ENCODE measurements at places on chromosomes 5 and 9.
A peak's percentile ranks its signal among the peaks of the same experiment; 100 is the strongest.

DNA sequence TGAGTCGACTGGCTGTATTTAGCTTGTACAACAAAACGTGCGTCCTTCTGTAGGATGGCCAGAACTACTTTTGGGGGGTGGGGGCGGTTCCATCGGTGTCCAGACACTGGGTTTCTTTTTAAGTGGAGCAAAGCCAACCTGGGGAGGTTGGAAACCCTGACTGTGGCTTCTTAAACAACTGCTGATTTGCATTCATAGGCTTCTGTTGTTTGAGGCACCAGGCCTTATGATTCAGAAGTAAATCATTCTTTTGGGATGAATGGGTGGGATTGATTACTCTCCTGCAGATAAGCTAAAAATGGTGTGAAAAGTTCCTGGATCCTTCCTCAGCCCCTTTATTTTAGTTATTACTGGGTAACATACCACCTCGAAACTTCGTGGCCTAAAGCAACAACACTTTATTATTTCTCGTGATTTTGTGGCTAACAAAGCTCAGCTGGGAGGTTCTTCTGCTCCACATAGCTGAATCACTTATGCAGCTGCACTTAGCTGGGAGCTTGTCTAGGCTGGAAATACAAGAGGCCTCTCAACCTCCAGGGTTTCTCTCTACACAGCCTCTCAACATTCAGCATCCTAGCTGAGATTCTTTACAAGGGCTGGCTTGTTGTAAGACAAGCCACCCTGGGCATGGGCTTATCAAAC lies 12.2 kb upstream of the SMIM32 start:
- DNase-seq: no peak

DNA sequence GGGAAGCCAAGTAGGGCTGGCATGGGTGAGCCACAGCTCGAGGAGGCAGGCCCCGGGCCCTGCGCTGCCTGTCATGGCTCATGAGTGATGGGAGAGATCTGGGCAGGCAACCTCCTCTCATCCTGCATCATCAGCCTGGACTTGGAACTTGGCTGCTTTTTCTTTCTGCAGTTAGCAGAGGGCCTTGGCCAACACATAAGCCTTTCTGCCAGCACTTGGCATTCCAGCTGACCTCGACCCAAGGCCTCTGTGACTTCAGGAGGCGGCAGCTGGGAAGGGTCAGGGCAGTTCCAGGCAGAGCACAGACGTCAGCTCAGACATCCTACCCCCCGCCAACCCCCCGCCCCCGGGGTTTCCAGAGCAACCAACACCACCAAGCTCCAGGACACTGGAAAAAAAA lies 7.6 kb downstream of the S1PR3 start:
- no peak for DNase-seq

DNA sequence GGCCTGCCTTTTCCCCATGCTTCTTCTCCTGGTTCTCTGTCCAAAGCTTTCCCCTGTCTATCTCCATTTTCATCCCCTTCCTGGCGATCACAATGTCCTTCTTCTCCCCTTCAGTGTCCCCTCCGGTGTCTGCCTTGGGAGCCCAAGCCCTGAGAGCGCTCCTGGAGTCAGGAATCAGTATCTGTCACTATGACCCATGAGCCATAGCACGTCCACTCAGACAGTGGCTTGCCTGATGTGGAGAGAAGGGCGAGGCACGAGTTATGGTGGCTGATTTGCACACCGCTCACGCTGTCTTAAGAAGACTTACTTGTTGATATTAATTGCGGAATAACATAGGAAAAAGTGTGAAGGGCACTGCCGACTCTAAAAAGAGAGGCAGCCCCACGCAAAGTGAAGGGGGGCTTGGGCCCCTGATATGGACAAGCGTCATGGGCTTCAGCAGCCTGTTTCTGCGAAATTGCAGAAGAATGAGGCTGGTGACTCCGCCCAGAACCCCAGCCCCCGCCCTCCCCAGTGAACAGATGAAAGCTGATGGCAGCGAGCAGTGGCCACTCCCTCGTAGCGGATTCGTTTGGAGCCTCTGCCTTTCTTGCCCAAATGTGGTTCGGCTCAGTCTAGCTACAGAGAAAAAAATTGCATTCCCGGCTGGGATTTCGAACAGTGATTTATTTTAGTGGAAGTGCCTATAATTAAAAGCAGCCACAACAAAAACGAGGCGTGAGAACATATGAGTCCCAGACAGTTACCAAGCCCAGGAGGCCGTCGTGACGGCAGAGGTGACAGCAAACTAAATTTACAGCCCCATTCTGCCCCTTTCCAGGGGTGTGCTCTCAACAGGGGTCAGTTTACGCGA lies 149.8 kb downstream of the ICE1 start:
- DNase-seq: peak; percentile 54

- DNase-seq: no peak
Measured at GRCh38 chr9:4298255-4299004, 1.4 kb downstream of the GLIS3 start.

DNA sequence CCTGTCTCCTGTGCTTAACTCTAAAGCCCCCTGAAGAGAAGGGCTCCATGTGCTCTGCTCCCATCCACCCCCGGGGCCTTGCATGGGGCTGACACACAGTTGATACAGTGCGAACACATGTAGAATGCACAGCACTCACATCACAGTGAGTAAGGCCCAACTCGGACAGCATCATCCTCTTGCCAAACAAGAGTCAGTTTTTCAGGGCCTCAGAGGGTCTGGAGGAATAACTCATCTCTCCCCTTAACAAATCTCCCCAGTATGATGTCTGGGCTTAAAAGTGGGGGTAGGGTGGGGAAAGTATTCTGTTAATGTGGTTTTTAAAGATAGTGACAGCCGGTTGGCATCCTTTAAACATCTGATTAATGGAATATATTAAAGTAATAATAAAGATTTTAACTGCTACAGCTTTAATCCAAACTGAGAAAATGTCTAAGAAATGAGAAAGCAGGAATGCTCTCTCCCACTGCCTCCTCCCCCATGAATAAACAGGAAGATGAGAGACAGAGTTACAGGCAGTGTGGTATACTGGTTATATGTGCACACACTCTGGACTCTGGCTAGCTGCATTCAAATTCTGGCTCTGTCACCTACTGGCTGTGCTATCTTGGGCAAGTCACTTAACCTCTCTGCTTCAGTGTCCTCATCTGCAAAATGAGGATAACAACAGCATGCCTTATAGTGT lies 22.5 kb downstream of the APBA1 start:
- no peak for DNase-seq

DNA sequence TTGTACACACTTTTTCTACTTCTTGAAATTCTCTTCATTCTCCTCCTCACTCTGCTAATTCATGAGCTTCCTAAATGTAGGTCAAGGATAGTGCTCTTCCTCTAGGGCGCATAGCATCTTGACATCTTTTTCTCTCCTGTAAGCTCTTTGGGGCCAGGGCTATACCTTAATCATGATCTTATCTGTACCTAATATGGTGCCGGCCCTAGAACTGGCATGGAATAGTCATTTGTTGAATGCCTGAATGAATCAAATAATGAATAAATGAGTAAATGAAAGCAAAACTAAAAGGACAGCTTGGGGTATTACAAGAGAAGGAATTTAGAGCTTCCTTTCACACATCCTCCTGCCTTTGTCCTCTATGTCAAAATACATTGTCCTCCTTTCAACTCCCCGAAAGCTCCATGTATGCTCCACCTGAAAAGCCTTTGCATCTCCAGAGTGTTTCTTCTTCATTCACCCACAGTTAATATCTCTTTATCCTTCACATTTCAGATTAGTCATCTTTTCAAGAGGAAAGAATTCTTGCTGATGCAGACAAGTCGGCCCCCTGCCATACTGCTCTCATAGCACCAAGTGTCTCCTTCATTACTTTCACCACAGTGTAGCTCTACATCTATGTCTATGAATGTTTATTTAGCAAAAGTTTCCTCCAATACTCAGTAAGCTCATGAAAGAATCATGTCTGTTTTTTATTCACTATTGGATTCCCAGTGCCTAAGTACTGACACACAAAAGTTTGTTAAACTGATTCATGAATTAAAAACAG lies 16.4 kb upstream of the PPP2R2B start:
- no peak for DNase-seq

DNA sequence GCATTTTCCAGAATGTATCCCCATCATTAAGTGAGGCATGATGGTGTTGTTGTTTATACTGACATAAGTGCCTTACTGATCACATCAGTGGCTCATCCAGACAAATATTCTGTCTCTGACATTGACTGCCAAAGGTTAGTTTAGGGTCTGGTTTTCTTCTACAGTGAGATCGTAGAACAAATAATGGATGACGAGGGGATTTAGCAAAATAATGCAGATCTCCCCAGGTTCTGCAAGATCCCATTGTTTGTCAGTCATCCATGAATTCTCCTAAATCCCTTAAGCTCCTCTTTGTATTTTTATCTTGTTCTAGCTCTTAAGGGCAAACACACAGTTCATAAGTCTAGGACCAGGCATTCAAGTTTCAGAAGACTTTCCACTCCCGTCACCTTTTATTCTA lies 93.1 kb upstream of the DHFR start:
- no peak for DNase-seq

DNA sequence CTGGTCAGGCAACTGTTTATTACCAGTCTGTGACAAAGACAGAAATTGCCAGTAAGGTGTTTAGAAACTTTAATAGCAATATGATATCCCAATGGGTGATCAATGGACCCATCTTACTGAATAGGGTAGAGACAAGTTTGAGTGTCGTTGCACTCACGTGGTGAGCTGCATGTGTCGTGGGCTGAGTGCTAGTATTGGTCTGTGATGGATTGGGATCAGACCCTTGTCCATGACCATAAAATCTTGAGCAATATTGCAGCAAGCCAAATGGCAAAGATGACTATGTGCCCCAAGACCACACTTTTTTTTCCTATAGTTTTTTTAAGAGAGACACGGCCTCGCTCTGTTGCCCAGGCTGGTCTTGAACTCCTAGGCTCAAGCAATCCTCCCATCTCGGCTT lies 114.5 kb downstream of the PALM2AKAP2 start:
- no peak for DNase-seq

GRCh38 chr5:131505237-131505908 lies 129.7 kb downstream of the RAPGEF6 start:
- no peak for DNase-seq

- no peak for DNase-seq
Measured at GRCh38 chr5:152462021-152462721, 57.1 kb upstream of the NMUR2 start.

DNA sequence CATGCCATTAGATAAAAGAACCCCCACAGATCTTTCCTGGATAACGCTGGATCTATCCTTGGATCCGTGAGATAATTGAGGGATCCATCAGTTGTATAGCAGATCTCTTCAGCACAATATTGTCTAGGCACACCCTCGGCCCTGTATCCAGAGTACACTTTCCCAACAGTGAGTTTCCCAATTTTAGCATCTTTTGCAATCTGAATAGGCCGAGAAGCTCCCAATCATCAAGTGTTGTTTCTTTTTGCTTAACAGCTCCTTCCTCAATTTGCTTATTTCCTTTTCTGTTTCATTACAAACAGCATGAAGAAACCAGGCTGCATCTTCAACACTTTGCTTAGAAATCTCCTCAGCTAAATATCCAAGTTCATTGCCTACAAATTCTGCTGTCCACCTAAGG lies 4.4 kb upstream of the SPTLC1 start:
- no peak for DNase-seq

GRCh38 chr5:151340004-151340403 lies 7.4 kb downstream of the SLC36A2 start:
- no peak for DNase-seq

DNA sequence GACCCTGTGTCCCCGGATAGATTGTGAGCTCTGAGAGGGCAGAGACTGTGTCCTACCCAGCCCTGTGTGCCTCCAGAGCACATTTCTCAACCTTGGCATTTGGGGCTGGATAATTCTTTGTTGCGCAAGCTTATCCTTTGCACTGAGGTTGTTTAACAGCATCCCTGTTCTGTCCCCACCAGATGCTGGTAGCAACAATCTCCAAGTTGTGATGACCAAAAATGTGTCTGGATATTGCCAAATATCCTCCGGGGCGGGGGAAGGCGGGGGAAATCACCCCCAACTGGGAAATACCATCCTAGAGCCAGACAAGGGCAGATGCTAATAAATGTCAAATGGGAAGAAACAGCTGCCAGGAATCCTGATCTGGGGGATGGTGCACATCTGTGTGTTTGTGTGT lies 24.0 kb upstream of the TNIP1 start:
- DNase-seq: no peak

DNA sequence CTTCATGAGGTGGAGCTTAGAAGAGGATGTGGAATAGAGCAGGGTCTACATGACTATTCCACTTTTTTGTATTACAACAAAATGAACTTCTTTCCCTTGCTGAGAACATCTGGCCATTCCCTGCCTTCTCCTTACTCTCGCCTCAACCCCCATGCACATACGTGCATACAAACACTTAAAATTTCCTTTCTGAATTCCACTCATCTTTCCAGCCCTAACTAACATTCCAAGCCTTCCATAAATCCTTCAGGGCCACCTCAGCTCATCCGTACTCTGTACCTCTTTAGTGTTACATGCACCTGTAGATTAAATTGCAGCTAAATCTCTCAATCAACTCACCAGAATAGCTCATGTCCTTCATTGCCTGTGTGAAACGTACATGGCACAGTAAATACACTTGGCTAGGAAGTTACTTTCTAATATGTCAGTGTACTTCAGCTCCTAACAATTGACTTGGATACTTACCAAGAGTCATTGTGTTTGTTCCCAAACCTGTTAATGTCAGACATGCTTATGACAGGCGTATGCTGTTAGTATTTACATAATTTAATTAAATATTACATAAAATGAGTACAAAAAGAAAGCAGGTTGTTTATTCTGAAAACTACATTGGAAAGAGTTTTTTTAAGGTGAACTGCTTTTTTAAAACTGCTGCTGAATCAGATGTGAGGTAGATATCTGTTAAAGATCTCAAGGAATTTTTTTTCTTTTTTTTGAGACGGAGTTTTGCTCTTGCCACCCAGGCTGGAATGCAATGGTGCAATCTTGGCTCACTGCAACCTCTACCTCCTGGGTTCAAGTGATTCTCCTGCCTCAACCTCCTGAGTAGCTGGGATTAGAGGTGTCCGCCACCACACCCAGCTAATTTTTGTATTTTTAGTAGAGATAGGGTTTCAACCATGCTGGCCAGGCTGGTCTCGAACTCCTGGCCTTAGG lies 55.7 kb downstream of the GLIS3 start:
- no peak for DNase-seq

- DNase-seq: no peak
Measured at GRCh38 chr5:149277801-149278200, 6.1 kb downstream of the AFAP1L1 start.

- DNase-seq: no peak
Measured at GRCh38 chr5:126640866-126641265, 40.1 kb downstream of the PHAX start.

- no peak for DNase-seq
Measured at GRCh38 chr5:175788155-175788787, 83.1 kb upstream of the CPLX2 start.

DNA sequence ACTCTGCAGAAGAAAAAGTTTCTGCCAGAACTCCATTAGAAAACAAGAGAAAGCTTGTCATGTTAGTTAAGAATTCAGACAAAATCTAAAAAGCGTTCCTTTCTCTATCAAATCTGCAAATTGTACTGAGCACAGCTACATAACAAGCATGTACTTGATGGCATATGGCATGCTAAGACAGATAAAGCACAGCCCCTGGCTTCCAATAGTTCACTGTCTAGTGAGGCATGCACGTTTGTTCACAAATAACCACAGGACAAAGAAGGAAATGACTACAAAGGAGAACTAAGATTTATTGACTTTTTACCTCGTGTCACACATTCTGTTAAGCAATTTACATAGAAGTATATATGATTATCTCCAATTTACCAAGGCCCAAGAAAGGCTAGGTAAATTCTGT lies 518.2 kb upstream of the TLE4 start:
- DNase-seq: no peak

- DNase-seq: no peak
Measured at GRCh38 chr9:5800969-5801738, 31.8 kb downstream of the ERMP1 start.

- no peak for DNase-seq
Measured at GRCh38 chr5:167294882-167295680, 996.4 kb upstream of the WWC1 start.

Measured in K562 (cell line).